ENCODE measurements at places on chromosomes 1 and 21.

- DNase-seq, result no peak
Observed at GRCh38 chr1:239056940-239057339, 329.4 kb upstream of the CHRM3 start.

- DNase-seq, result no peak
Observed at GRCh38 chr1:43440358-43440757, 13.4 kb downstream of the HYI start.

GRCh38 chr1:116804736-116805135 lies 50.5 kb downstream of the CD2 start:
- DNase-seq, result no peak

GRCh38 chr21:44880405-44881197 lies 7.1 kb upstream of the PTTG1IP start:
- DNase-seq, result peak; percentile 46

DNA sequence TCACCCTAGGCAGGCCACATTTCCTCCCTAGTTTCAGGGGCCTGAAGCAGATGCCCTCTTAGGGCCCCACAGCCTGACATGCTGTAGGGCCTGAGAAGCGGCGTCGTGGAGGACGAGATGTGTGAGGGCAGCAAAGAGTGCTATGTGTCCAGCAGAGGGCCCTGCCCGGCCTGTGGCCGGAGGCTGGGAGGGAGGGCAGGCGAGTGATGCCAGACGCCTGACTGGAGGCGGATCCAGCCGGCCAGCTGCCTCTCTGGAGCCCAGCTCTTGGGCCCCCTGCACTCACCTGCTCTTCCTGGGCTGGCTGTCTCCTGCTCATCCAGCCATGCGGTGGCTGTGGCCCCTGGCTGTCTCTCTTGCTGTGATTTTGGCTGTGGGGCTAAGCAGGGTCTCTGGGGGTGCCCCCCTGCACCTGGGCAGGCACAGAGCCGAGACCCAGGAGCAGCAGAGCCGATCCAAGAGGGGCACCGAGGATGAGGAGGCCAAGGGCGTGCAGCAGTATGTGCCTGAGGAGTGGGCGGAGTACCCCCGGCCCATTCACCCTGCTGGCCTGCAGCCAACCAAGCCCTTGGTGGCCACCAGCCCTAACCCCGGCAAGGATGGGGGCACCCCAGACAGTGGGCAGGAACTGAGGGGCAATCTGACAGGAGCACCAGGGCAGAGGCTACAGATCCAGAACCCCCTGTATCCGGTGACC lies at the start of gene GPR37L1:
Gene GPR37L1 (plus strand): TSS at position 279 of the 697 bp plus-strand sequence. CDS start 47 bp downstream, at position 326.
- no peak for DNase-seq

DNA sequence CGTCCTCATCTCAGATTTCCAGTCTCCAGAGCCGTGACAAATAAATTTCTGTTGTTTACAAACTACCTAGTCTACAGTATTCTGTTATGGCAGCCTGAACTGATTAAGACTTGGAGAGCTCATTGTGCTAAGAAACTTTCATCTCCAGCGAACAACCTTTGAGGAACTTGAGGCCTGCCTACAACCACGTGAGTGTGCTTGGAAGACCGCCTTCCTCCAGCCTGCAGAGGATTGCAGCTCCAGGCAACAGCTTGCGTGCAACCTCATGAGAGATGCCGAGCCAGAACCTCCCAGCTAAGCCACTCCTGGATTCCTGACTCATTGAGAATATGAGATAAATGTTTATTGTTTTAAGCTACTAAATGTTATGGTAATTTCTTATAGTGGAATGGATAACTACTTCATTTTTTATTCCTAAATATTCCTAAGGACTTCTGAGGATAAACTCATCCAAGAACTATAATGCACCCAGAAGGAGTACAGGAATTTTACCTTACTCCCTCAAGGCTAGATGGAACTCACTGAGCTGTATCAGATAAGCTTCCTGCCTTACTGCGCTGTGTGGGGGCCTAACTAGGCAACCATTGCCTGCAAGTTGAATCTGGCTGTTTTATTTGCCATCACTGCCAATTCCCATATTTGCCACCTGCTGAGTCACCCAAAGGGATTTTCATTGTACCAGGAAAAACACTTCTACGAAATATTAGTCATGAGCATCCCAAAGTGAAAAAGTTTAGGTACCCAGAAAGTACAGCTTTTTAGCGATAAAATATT lies 17.6 kb downstream of the FAM177B start:
- DNase-seq, result peak; percentile 88

- DNase-seq, result peak; percentile 69
Observed at GRCh38 chr1:182143825-182144645, 82.5 kb upstream of the ZNF648 start.

- no peak for DNase-seq
Observed at GRCh38 chr1:25020173-25020845, 90.2 kb upstream of the RUNX3 start.

GRCh38 chr1:37400466-37401225 lies 73.7 kb upstream of the ZC3H12A start:
- DNase-seq, result no peak

DNA sequence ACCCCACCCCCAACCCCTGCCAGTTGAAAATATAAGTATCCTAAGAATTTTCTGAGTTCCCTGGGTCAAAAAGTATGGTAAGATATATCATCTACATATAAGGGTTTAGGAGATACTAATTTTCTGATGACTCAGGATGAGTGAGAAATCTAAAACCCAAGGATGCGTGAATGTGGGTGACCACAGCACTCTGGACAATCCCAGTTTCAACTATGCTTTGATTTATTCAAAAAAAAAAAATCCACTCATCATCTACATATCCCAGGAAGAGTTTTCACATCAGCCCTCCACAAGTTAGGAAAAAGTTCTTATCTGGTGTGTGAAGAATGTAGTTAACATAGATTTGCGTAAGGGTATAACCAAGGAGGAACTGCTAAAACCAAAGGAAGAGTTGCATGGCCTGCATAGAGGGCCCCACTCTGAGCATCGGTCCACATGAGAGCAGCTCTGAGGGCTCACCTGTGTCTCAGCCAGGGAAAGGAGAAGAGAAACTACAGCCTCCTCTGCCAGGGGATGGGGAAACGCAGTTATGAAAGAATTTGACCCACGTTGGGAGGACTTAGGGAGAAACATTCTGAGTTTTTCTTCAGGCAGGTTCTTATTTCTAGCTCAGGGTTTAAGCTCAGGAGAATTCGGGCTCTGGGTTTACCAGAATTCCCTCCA lies 18.8 kb downstream of the LAMB3 start:
- peak; percentile 82 for DNase-seq

Data from fibroblast of skin of scalp (primary cell).